ENCODE measurements at places on chromosomes 7 and 10.

DNA sequence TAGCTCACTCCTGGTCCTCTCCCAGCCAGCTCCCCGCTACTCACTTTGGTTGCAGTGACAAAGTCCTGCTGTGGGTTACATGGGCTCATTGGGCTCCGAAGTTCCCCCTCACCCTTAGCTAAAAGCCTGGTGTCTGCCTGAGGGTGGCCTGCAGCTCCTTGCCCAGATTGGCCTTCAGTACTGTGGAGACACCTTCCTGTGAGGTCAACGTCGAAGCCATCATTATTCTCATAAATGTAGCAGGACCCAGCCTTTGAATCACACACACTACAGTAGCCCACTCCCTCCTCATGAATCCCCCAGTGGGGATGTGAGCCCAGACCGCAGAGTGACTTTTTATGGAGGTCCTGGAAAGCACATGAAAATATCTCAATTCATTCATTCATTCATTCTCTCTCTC, 10.5 kb downstream of the MBL2 start:
- DNase-seq, result no peak

DNA sequence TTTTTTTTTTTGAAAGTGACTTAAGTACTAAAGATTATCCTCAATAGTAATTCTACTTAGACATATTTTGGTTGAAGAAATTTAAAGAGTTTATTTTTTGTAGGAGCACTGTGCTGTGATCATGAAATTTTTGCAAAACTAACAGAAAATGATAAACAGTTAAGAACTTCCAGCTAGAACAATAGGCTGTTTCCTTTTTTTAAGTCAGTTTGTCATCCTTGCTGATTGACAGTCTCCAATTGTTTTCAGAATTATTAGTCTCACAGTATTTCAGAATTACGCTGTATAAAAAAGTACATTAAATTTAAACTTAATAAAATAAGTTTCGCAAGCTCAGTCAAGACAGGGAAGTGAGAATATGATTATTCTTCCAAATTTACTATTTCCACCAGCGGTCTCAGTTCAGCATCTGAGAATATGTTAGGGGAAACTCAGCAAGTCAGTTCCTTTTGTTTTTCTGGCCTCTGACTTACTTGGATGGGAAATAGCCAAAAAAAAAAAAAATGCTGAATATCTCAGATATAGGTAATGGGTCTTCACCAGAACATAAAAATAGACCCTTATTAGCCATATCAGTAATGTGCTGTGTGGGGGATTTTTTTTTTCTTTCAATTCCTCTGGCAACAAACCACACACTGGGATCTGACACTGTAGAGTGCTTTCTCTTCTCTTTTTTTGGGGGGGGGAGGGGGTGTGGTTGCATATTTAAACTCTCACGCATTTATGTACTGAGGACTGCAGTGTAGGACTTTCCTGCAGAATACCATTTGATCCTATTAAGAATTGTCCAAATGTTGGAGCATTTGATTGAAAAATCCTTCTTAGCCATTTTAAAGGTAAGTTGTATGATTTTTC, at the start of gene CD36:
Gene CD36, plus strand, starts transcription at position 732 of the 855 bp plus-strand sequence. CDS start 8,099 bp downstream, outside the sequence.
- no peak for DNase-seq

DNA sequence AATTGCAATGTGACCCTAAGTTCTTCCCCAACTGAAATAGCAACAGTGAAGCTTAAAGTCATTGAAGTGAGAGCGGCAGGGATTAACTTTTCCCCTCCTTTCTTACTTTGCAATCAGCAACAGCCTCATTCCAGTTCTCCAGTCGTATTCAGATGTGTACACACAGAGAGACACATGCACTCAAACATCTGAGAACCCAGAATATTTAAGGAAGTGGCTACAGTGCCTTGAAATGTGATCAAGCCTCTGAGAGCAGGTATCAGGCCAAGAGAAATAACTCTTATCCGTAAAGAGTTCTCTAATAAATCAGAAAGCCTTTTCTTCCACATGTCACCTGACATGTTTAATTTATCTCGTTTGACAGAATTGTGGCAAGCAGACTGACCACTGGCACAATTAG, 388.9 kb upstream of the NPVF start:
- no peak for DNase-seq

DNA sequence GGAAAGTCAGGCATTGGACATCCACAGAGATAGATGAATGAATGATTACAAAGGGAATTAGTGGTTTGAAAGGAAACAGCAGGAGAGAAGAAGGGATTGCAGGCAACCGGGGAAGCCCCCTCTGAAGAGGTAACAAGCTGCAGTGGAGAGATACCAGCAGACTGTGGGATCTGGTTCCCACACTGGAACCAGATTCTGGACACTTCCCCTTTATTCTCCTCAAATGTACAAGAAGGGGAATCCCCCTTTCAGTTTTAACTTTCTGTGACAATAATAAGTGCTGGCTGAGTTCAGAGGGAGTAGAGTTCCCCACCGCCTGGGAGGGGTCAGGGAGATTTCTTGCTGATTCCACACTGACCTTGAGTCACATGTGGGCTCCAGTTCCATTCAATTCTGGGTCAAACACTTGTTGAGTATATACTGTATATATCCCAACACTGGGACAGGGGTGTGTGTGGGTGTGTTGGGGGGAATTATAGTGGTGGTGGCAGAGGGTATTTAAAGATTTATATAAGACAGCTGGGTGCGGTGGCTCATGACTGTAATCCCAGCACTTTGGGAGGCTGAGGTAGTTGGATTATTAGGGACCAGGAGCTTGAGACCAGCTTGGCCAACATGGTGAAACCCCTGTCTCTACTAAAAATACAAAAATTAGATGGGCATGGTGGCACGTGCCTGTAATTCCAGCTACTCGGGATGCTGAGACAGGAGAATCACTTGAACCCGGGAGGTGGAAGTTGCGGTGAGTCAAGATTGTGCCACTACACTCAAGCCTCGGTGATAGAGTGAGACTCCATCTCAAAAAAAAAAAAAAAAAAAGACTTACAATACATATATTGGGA, 16.5 kb upstream of the DDIT4 start:
- DNase-seq, result no peak

DNA sequence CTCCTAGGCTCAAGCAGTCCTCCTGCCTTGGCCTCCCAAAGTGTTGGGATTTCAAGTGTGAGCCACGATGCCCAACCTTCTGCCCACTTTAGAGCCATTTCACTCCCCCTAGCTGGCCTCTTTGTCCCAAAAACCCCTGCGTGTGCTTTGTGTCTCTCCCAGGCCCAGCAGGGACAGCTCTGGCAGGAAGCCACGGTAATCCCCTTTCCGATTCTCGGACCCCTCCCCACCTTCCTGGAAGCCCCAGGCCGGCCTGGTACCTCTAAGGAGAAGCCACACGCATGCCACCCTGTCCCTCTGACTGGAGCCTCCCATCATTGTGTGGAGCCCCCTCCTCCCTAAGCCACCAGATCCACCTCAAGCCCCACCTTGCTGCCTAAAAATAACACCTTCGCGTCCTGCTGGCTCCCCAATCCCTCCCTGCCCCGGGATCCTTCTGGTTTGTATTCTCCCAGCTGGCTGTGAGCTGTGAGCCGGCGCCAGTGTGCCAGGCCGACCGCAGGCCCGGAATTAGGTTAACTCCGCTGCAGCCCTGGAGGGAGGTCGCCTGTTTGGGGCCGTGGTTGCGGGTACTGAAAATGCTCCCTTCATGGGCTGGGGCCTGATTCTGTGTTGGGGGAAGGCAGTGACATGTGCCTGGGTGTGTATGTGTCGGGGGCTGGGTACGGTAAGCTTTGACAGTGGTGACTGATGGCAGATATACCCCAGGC, 16.4 kb upstream of the SRRM3 start:
- DNase-seq, result no peak

DNA sequence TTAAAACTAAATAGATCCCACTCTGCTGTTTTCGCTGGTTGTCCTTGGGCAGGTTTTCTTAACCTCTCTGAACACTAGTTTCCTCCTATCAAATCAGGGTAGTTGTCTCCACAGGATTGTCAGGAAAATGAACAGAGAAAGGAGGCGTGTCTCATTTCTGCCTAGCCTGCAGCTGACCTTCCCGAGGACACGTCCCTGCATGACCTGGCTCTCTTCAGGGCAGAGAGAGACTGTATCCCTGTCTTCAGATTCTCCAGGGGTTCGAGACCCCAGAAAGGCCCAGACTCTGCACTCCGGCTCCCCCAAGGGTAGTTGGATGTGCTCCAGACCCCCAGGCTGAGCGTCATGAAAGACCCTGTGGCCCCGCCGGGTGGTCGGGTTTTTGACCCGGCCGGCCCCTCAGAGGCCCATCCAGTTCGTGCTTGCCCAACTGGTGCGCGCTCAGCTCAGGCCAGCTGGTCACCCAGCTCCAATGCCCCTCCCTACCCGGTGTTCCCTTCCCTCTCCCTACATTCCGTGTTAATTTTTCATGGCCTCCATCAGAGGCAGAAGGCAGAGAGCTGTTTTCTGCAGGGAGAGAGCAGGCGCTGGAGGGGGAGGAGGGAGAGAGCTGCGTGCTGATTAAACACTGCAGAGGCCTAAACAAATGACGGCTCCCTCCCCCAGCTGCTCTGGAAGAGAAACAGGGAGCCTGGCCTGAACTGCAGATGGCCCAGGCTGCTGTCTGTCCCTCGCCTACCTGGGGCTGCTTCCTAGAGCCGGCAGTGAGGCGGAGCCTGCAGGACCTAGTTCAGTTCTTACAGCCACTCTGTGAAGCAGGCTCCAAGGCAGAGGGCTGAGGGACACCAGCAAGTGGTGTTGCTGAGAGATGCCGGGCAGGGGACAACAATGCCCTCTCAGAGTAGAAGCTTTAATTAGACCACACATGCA, 86.2 kb upstream of the PPIF start:
- no peak for DNase-seq
